ENCODE measurements at places on chromosomes 2 and 18. TPM values are rescaled to one million over a fixed set of nuclear protein-coding genes. Genes with fewer than 3 reads are reported as not detected.

ARHGEF4 gene
- polyA plus RNA-seq: 8.0 TPM

RIT2 gene
- not detected for polyA plus RNA-seq

KCNF1 gene
- polyA plus RNA-seq: 1.8 TPM

IL36B gene
- not detected for polyA plus RNA-seq

IL37 gene
- not detected for polyA plus RNA-seq

ADAM23 gene
- polyA plus RNA-seq: 5.6 TPM

CD8A gene
- polyA plus RNA-seq: 0.37 TPM

C18orf54 gene
- polyA plus RNA-seq: 11.5 TPM

CNGA3 gene
- not detected for polyA plus RNA-seq

- DNase-seq: no peak
Measured at GRCh38 chr2:66987733-66988132, 409.4 kb upstream of the ETAA1 start.

GRCh38 chr2:229314117-229314516 lies 43.0 kb upstream of the PID1 start:
- no peak for DNase-seq

DNA sequence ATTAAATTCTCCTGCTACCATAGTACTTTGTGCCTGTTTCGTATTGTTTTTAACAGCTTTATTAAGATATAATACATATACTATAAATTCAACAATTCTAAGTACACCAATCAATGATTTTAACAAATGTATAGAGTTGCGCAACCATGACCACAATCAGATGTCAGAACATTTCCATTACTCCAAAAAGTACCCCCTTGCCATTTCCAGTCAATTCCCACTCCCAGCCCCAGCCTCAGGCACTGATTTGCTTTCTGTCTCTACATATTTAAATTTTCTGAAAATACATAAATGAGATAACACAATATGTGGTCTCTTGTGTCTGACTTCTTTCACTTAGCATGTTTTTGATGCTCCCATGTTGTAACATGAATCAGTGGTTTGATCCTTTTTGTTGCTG lies 193.9 kb downstream of the FIGN start:
- DNase-seq: no peak

DNA sequence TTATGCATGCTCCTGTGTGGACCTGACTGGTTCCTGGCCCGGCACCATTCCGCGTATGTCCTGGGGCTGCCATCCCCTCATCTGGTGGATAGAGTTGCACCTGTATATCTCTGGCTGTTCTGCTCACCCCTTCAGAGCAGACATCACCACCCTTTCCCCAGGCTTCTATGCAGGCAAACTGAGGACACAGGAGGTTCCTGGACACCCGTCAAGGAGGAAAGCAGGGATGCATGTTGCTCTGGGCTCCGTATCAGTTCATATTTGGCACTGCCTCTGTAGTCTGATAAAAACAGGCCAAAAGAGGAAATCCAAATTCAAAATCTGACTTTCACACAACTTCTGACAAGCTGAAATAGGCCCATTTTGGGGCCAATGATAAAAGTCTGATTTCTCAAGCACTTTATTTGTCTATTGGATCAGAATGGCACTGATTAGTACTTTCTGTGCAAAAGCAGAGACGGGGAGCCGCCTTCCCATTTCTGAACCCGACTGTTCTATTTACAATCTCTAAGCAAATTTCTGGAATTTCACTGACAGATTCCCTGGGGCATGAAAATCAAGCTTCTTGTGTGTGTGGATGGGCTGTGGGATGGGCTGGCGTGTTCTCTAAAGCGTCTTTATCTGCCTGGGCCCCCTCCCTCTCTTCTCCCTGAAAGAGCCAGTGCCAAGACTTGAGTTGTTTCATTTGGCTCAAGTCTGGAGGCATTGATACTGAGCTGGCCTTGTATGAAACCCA lies 96.9 kb downstream of the SETBP1 start:
- no peak for DNase-seq

GRCh38 chr2:1795261-1796231 lies 51.2 kb upstream of the PXDN start:
- DNase-seq: no peak

- DNase-seq: no peak
Measured at GRCh38 chr2:128416109-128416785, 97.6 kb upstream of the HS6ST1 start.

- no peak for DNase-seq
Measured at GRCh38 chr2:59706729-59707128, 846.7 kb downstream of the BCL11A start.

DNA sequence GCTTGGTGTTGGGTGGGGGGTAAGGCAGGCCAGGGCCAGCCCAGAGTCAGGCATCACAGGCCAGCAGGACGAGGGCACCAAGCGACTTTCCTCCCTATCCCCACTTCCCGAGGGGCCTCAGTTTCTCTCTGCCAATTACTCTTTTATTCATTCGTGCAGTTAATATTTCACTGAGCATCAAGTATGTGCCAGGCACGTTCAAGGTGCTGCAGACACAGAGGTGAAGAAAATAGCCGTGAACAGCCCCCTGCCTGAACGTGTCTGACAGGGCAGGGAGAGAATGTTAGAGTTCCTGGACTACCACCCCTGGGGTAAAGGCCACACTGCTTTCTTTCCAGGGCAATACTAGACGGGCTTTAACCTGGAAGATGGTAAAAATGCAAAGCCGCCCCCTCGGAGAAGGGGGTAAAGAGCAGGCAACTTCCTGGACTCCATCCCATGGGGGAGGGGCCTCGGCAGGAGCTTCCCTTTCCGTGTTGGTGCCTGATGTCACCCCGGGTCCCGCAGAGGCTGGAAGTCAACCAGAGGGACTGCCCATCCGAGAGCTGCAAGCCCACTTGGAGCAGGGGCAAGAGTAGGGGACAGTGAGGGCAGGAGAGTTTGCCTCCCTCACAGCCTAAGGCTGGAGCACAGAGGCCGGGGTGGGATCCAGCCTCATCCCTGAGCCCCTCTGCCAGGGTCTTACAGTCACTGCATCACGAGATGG lies 47.1 kb downstream of the CENPO start:
- DNase-seq: no peak

GRCh38 chr2:227433171-227433570 lies 38.8 kb upstream of the AGFG1 start:
- DNase-seq: no peak

DNA sequence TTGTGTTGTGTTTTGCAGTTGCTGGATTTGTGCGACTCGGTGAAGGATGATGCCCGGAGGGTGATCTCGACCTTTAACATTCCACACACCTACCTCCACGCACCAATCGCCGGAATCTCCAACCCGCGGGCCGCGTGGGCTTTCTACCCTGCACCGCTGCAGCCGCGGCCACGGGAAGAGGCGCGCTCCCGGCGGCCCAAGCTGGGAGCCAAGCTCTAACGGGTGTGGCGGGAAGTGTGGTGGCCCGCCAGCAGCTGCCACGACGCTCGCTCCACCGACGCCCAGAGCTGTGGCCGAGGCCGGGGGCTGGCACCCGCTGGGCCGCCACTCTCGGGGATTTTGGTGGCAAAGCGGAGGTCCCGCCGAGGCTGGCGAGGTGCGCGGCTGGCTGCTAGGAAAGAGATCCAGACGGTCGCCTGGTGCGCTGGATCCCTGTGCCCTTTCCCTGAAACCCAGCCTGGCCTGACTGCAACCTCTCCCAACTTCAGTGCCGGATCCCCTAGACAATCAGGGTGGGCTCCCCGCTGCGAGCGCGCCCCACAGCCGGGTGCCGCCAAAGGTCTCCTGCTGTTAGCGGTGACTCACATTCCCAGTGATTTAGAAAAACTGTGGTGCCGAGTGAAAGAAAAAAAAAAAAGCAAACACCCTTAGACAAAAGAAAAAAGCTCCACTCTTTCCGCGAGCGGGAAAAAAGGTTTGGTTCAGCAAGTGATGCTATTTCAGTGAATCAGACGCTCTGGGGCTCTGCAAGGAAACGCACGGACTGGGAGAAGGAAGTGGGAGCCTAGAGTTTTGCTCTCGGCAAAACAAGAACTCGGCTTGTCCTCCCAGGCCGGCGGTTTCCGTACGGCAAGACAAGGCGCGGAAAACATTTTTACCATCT lies 2.9 kb upstream of the BCL2L11 start:
- DNase-seq: peak; percentile 24

- DNase-seq: no peak
Measured at GRCh38 chr2:46831051-46831868, 84.3 kb downstream of the MCFD2 start.

- DNase-seq: peak; percentile 54
Measured at GRCh38 chr2:216492597-216493333, 5.9 kb upstream of the RPL37A start.

- DNase-seq: no peak
Measured at GRCh38 chr18:48345596-48345995, 63.6 kb downstream of the ZBTB7C start.

GRCh38 chr2:48711343-48711742 lies 44.2 kb downstream of the LHCGR start:
- no peak for DNase-seq

DNA sequence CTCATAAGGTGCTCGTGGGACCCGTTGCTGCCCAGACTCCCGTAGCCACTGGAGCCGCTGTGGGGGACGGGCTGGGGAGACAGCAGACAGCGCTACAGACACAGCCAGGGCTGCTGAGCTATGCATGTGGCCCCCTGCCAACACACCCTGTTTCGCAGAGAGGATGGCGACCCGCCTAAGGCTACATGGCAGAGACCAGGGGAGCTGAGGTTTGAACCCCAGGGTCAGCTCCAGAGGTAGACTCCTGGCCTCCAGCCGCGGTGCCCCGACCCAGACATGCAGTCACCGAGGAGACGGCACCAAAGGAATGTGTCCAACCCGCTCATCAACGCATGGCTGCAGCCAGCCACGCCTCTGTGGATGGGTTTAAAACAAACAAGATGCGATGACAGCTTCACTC lies 21.0 kb upstream of the HES6 start:
- DNase-seq: no peak

DNA sequence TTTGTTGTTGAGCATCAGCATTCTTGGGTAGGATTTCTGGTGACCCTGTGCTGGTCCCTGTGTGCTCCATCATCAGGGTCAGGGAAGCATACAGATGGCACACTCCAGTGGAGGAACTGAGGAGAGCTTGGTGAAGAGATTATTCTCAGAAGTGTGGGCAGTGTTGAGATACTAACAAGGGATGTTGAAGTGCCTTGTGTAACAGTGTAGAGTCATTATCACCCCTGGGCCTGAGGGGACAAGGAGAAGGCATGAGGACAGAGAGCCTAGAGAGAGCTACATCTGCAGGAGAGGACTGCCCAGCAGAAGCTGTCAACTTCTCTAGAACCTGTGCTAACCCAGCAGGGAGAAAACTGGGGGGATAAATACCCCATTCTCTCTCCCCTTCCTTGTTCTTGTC lies 189.0 kb downstream of the PLCL1 start:
- DNase-seq: no peak

DNA sequence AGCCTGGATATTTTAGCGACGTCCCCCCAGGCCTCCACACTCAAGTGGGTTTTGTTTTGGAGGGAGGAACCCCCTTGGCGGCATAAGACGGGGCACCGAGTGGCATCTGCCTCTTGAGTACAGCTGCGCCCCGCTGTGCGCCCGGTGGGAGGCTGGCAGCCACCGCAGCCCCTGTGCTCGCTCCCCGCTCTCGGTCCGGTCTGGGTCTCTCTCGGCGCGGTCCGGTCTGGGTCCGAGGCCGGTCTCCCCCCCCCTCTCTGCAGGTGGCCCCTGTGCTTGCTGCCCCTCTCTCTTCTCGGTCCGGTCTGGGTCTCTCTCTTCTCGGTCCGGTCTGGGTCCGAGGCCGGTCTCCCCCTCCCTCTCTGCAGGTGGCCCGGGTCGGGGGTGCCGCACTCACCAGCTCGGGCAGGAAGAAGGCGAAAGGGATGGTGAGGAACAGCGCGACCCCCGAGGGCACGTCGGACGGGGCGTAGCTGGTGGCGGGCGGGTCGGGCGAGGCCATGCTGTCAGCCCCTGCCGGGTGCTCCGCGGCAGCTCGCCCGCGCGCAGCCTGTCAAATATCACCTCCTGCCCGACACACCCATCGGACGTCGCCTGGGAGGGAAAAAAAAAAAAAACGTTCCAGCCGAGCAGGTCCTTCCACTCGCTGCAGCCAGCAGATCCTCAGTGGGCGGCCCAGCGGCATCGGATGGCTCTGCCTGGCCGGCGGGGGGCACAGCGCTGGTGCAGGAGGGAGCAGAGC lies at the start of gene MALL:
Gene MALL (minus strand): TSS at position 532 of the 742 bp plus-strand sequence. CDS start 30 bp downstream, at position 502.
- DNase-seq: peak; percentile 44

GRCh38 chr2:69781321-69782248 lies 39.7 kb downstream of the ANXA4 start:
- DNase-seq: no peak

GRCh38 chr2:70965506-70965905 lies 12.9 kb upstream of the ANKRD53 start:
- no peak for DNase-seq

DNA sequence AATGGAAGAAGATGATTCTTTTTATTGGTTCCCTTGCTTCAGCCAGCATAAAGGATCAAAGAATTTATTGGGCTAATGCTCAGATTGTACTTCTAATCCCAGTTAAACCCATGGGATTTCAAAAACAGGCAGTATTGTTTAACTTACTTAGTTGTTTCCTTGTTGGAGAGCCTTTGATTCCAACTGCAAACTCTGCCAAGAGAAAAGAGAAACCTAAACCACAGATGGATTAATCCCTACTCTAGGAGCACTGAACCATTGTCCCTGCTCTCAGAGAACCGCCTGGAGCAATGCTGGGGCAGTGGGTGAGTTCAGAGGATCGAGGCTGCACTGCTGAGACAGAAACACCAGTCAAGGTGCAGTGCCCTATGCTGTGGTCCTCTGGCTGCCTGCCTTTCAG lies 44.9 kb upstream of the SIGLEC15 start:
- no peak for DNase-seq

DNA sequence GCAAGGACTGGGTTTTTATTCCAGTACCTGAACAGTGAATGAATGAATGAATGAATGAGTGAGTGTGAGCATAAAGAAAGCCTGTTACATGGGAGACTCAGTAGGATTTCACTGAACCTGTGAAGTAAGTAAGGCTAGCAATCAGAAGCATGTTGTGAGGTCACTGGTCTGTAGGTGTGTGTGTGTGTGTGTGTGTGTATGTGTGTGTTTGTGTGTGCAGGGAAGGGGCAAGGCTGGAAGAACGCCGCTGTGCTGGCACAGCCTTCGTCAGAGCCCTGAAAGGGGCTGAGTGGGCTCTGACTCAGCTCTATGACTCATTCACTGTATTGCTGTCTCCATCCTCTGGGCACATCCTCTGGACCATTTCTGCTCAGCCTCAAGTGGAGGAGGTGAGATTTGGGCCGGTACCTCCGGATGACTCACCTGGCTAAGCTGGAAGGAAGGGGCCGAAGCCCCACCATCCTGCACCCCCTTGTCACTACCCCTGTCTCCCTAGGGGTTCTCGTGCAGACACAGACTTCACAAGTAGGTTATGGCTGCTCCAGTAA lies 51.4 kb upstream of the MRPL33 start:
- no peak for DNase-seq

- no peak for DNase-seq
Measured at GRCh38 chr2:181394741-181395437, 62.3 kb upstream of the ITGA4 start.

- DNase-seq: no peak
Measured at GRCh38 chr2:230525682-230526081, 109.7 kb downstream of the SP100 start.

- DNase-seq: no peak
Measured at GRCh38 chr2:108383146-108383830, 5.5 kb downstream of the SULT1C4 start.

DNA sequence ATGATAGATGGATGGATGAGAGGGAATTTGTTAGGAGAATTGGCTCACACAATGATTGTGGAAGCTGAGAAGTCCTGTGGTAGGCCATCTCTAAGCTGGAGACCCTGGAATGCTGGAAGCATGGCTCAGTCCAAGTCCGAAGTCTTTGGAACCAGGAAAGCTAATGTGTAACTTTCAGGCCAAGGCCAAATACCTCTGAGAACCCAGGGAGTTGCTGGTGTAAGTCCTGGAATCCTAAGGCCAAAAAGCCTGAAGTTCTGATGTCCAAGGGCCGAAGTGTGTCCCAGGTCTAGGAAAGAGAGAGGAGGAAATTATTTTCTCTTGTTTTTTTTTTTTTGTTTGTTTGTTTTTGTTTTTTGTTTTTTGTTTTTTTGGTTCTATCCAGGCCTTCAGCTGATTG lies 492.2 kb upstream of the GCFC2 start:
- no peak for DNase-seq
